ENCODE measurements at places on chromosomes 7 and 10. TPM values are rescaled to one million over a fixed set of nuclear protein-coding genes. Genes with fewer than 3 reads are reported as not detected.

POLR2J2 gene
- 5.0 TPM for total RNA-seq

GNAT3 gene
- not detected for total RNA-seq

- no peak for DNase-seq
- no peaks in the 10 kb centered on the region for H3K36me3 ChIP-seq
- H3K27ac ChIP-seq, result no peak overlapping the region
- H3K27me3 ChIP-seq, result no peaks in the 10 kb centered on the region
Observed at GRCh38 chr10:26978519-26978918, 117.8 kb upstream of the ABI1 start.

GRCh38 chr7:19248681-19249080, 103.5 kb upstream of the FERD3L start:
- no peak for DNase-seq
- H3K27ac ChIP-seq, result no peak overlapping the region
- H3K4me3 ChIP-seq, result no peak overlapping the region
- H3K36me3 ChIP-seq, result no peaks in the 10 kb centered on the region
- no peaks in the 10 kb centered on the region for H3K4me1 ChIP-seq
- H3K27me3 ChIP-seq, result no peaks in the 10 kb centered on the region

- peak overlapping the region; percentile 99 for H3K27ac ChIP-seq
- no peaks in the 10 kb centered on the region for H3K27me3 ChIP-seq
- H3K36me3 ChIP-seq, result peaks cover 2% of the 10 kb centered on the region
- no peak for DNase-seq
- H3K4me3 ChIP-seq, result peak overlapping the region; percentile 97
Observed at GRCh38 chr10:121926157-121926556, 1.7 kb downstream of the ATE1 start.

All from heart left ventricle (tissue), 16 donors.